ENCODE measurements at places on chromosomes 4 and X. TPM values are rescaled to one million over a fixed set of nuclear protein-coding genes. Genes with fewer than 3 reads are reported as not detected.

DNA sequence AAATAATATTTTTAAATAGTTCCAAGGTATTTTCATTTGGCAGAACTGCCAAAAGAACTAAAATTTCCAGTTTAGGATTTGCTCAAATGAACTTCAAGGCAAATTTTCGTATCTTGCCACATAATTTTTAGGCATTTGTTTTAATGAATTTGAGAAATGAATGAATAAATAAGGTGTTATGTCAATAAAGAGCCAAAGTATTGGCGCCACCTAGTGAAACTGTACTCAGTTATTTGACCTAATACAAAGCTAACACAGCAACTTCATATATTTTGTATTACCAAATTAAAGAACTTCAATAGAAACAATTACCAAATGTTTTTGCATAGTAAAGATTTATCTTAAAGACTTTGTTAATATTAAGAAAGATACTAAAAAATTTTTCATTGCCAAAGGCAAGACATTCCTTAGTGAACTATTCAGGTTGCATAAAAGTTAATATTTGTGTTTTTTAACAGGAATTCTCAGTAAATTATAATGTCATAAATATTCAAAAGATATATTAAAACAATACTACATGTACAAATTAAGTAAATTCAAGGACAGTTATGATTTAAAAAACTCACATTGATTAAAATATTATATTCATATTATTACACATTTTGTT, 50.3 kb downstream of the STPG2 start:
- DNase-seq = no peak

GRCh38 chr4:114034189-114034588, 54.7 kb upstream of the ARSJ start:
- no peak for DNase-seq

DNA sequence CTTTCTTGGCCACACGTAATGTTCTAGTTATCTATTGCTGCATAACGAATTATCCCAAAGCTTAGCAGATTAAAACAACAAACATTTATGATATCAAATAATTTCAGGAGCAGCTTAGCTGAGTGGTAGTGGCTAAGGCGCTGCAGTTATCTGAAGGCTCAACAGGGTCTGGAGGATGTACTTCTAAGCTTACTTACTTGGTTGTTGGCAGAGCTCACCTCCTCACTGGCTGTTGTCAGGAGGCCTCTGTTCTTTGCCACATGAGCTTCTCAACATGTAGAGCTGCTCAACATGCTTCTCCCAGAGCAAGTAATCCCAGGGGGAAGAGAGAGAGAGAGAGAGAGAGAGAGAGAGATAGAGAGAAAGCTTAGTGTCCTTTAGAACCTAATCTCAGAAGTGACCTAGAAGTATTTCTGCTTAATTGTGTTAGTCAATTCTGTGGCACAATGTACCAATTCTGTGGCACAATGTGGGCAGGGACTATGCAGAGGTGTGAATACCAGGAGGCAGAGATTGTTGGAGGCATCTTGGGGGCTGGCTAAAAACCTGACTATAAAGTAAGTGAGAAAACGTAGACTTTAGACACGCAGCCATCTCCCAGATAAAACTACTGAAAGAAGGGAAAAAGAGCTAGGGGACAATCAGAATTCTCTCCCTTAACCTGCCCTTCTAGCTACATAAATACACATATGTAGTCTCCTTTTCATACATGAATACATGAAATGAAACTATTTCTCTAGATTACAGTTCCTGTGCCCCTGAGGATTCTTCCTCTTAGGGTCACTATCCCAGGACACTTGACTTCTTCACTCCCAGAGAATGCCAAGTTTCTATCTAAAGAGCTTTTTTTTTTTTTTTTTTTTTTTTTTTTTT, 40.2 kb downstream of the HOPX start:
- DNase-seq = no peak

Gene L1CAM
- polyA plus RNA-seq = 57.4 TPM

DNA sequence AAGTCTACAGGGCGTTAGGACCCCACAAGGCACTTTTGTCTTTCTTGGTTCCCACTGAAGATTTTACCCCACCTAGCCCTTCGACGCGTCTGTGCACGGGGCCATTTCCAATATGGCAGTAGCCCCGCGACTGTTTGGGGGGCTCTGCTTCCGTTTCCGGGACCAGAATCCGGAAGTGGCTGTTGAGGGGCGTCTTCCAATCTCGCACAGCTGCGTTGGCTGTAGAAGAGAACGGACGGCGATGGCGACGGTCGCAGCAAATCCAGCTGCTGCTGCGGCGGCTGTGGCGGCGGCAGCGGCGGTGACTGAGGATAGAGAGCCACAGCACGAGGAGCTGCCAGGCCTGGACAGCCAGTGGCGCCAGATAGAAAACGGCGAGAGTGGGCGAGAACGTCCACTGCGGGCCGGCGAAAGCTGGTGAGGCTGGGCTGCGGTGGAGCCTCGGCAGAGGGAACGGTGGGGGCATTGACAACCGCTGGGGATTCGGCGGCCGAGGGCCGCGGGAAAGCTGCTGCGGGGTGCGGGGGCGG, at the start of gene USP11:
USP11 (plus strand) TSS at position 207 of the 530 bp plus-strand sequence; CDS start at position 242, 35 bp downstream.
- peak; percentile 64 for DNase-seq

DNA sequence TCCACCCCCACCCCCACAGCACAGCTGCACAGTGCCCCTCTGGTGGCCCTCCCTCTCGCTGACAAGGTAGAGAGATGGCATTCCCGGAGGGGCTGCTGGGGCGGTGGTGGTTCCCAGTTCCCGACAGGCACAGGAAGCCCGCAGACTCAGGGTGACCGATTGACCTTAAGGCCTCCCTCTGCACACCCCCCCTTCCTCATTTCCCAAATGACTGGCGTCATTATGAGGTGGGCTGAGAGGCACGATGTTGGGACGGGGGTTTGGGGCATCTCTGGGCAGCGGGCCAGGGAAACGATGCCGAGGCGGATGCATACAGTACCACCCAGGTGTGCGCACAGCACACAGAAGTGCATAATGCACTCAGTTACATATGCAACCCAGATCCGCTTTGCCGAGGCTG, 3.5 kb upstream of the TIMP1 start:
- no peak for DNase-seq

Gene SLC39A8
- polyA plus RNA-seq = 27.0 TPM

DNA sequence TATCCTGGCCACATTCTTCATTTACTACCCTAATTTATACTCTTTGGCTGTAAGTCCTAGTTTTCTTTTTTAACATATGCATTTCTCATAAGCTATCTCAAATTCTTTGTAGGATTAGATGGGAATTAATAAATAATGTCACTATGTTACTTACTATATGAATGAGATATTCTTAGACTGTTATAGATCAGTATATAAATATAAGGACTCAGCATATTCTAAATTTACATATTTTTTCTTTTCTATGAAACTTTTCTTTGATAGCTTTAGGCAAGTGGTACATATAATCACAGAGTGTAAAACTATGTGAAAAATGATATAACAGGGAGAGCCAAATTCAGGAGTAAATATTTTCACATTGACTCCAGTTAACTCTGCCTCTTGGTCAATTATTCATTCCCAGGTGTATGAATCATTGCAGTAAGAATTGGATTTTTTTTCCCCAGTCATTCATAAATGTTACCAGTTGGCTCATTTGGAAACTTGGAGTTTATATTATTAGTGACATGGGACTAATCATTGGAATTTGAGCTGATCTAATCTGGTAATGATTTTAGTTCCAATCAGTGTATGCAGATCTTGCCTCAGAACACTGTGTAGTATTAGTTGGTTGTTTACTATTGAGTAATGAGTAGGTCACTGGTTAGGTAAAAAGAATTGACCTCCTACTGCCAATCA, 25.3 kb downstream of the FHIP1A start:
- no peak for DNase-seq

Data from renal cortex interstitium (tissue), 15 donors.